Smooth muscle cell of the coronary artery (primary cell): ENCODE measurements at places on chromosomes 3 and 15. TPM values are rescaled to one million over a fixed set of nuclear protein-coding genes. Genes with fewer than 3 reads are reported as not detected.

CNTN6 gene
- total RNA-seq = under 0.01 TPM in 1 of 2 replicates, not detected in the other

TP63 gene
- total RNA-seq = 2.2 TPM in 1 of 2 replicates, not detected in the other

DPPA2 gene
- total RNA-seq = not detected in 2 replicates

OR5K2 gene
- not detected in 2 replicates for total RNA-seq

MLF1 gene
- total RNA-seq = 7.1 and 8.6 TPM in 2 replicates

RASL12 gene
- 0.30 and 4.1 TPM in 2 replicates for total RNA-seq

C3orf20 gene
- under 0.01 TPM in 1 of 2 replicates, not detected in the other for total RNA-seq

STARD9 gene
- total RNA-seq = 1.6 and 5.1 TPM in 2 replicates

SCG3 gene
- not detected in 2 replicates for total RNA-seq

ISL2 gene
- total RNA-seq = 0.08 TPM in 1 of 2 replicates, not detected in the other

CLDN16 gene
- total RNA-seq = under 0.01 TPM in 1 of 2 replicates, not detected in the other

CNOT10 gene
- total RNA-seq = 18.1 and 24.6 TPM in 2 replicates

UPK1B gene
- total RNA-seq = not detected in 2 replicates

HRH1 gene
- 23.1 and 36.8 TPM in 2 replicates for total RNA-seq

NOX5 gene
- 0.08 and 0.12 TPM in 2 replicates for total RNA-seq

TM4SF4 gene
- total RNA-seq = 1.2 TPM in 1 of 2 replicates, not detected in the other

AADAC gene
- total RNA-seq = 0.68 and 1.8 TPM in 2 replicates

ADGRG7 gene
- 0.12 TPM in 1 of 2 replicates, not detected in the other for total RNA-seq

TIPIN gene
- 7.0 and 9.3 TPM in 2 replicates for total RNA-seq
